ENCODE measurements at places on chromosomes 2 and 18.

GRCh38 chr18:48775372-48776155, 175.2 kb downstream of the SMAD7 start:
- H3K4me1 ChIP-seq = peaks cover 7% of the 10 kb centered on the region
- H3K27me3 ChIP-seq = no peaks in the 10 kb centered on the region
- H3K4me3 ChIP-seq = no peak overlapping the region
- H3K27ac ChIP-seq = no peak overlapping the region
- peaks cover 3% of the 10 kb centered on the region for H3K36me3 ChIP-seq

DNA sequence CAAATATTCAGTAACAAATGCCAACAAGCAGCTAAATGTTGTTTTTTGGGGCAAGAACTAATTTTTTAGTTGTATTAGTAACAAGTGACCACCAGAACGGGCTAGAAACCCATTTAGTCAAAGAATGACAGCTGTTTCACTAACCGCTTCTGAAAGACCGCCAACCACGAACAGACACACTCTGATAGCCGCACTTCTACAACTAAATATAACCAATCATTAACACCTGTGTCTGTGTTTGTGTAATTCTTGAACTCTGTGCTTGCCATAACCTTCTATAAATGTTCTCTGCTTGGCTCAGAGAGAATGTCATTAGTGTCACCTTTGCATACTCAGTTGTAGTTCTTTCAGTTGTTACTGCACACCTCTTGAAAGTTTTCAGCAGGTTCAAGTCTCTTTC, 526.3 kb upstream of the LRRTM1 start:
- no peaks in the 10 kb centered on the region for H3K36me3 ChIP-seq
- no peaks in the 10 kb centered on the region for H3K4me1 ChIP-seq
- no peak for DNase-seq
- H3K27me3 ChIP-seq = no peaks in the 10 kb centered on the region
- no peak overlapping the region for H3K27ac ChIP-seq
- no peak overlapping the region for H3K4me3 ChIP-seq

GRCh38 chr2:128038411-128038810, 10.6 kb upstream of the SAP130 start:
- H3K4me1 ChIP-seq = no peaks in the 10 kb centered on the region
- H3K27ac ChIP-seq = no peak overlapping the region
- no peaks in the 10 kb centered on the region for H3K36me3 ChIP-seq
- no peaks in the 10 kb centered on the region for H3K27me3 ChIP-seq
- no peak for DNase-seq

GRCh38 chr2:3170792-3171455, 206.7 kb downstream of the EIPR1 start:
- no peaks in the 10 kb centered on the region for H3K27me3 ChIP-seq
- no peak overlapping the region for H3K4me3 ChIP-seq
- H3K27ac ChIP-seq = no peak overlapping the region
- DNase-seq = no peak
- H3K4me1 ChIP-seq = peaks cover 3% of the 10 kb centered on the region

GRCh38 chr2:33412920-33413319, 63.5 kb upstream of the RASGRP3 start:
- DNase-seq = peak; percentile 70
- peaks cover 4% of the 10 kb centered on the region for H3K4me1 ChIP-seq
- H3K27ac ChIP-seq = no peak overlapping the region
- no peak overlapping the region for H3K4me3 ChIP-seq

GRCh38 chr18:56152551-56153310, 485.7 kb downstream of the TXNL1 start:
- H3K4me3 ChIP-seq = no peak overlapping the region
- no peak overlapping the region for H3K27ac ChIP-seq
- H3K36me3 ChIP-seq = no peaks in the 10 kb centered on the region
- DNase-seq = no peak

DNA sequence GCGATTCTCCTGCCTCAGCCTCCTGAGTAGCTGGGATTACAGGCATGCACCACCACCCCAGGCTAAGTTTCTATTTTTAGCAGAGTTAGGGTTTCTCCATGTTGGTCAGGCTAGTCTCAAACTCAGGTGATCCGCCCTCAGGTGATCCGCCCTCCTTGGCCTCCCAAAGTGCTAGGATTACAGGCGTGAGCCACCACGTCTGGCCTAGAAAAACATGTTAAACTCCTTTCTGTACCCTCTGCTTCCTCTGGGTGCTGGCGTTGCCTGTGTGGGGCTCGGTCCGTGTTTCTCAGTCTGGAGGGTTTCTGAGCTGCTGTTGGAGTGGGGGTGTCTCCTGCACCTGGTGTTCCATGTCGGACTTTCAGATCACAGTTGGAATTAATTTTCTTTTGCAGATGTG, 17.9 kb downstream of the LDLRAD4 start:
- no peak overlapping the region for H3K27ac ChIP-seq
- H3K36me3 ChIP-seq = no peaks in the 10 kb centered on the region
- H3K4me3 ChIP-seq = no peak overlapping the region
- no peaks in the 10 kb centered on the region for H3K27me3 ChIP-seq
- no peak for DNase-seq

GRCh38 chr2:38793511-38793910, 15.5 kb downstream of the GEMIN6 start:
- no peaks in the 10 kb centered on the region for H3K4me1 ChIP-seq
- no peak overlapping the region for H3K27ac ChIP-seq
- no peaks in the 10 kb centered on the region for H3K27me3 ChIP-seq
- no peak for DNase-seq
- no peaks in the 10 kb centered on the region for H3K36me3 ChIP-seq

DNA sequence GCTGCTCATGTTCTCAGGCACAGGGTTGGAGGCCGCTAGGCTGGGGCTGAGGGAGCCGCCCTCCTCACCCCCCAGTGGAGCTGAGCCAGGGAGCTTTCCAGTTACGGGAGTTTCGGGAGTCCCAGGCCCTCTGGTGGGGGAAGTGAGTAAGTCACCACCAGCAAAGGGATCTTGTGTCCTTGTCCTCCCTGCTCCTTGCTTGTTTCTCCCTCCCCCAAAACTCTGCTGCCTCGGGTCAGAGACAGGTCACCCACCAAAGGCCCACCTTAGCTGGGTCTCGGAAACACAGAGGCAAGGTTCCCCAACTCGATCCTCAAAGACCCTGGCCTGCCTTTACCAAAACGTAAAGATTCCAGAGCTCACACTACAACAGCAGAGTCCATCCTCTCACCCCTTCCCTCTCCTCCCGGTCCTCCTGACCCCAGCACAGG, 60.5 kb upstream of the POMC start:
- no peaks in the 10 kb centered on the region for H3K27me3 ChIP-seq
- peaks cover 5% of the 10 kb centered on the region for H3K4me1 ChIP-seq
- H3K27ac ChIP-seq = no peak overlapping the region
- peak; percentile 78 for DNase-seq

- DNase-seq = no peak
- no peaks in the 10 kb centered on the region for H3K4me1 ChIP-seq
- H3K4me3 ChIP-seq = no peak overlapping the region
- no peaks in the 10 kb centered on the region for H3K27me3 ChIP-seq
- no peak overlapping the region for H3K27ac ChIP-seq
These were observed 166.5 kb upstream of the ALPP start for GRCh38 chr2:232211743-232212686.

DNA sequence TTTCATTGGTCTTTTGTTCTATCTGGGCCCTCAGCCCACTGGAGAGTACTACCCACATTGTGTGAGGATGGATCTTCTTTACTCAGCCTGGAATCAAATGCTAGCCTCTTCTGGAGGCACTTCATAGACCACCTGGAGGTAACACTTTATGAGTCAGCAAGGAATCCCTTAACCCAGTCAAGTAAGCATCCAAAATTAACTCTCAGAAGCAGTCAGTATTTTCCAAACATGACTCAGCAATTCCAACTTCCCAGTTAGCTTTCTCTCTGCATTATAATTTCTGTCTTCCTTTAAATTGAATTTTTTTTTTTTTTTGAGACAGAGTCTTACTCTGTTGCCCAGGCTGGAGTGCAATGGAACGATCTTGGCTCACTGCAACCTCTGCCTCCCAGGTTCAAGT, 142.7 kb downstream of the ACKR3 start:
- no peak overlapping the region for H3K4me3 ChIP-seq
- no peaks in the 10 kb centered on the region for H3K36me3 ChIP-seq
- no peaks in the 10 kb centered on the region for H3K27me3 ChIP-seq
- DNase-seq = peak; percentile 26
- H3K4me1 ChIP-seq = no peaks in the 10 kb centered on the region
- no peak overlapping the region for H3K27ac ChIP-seq

DNA sequence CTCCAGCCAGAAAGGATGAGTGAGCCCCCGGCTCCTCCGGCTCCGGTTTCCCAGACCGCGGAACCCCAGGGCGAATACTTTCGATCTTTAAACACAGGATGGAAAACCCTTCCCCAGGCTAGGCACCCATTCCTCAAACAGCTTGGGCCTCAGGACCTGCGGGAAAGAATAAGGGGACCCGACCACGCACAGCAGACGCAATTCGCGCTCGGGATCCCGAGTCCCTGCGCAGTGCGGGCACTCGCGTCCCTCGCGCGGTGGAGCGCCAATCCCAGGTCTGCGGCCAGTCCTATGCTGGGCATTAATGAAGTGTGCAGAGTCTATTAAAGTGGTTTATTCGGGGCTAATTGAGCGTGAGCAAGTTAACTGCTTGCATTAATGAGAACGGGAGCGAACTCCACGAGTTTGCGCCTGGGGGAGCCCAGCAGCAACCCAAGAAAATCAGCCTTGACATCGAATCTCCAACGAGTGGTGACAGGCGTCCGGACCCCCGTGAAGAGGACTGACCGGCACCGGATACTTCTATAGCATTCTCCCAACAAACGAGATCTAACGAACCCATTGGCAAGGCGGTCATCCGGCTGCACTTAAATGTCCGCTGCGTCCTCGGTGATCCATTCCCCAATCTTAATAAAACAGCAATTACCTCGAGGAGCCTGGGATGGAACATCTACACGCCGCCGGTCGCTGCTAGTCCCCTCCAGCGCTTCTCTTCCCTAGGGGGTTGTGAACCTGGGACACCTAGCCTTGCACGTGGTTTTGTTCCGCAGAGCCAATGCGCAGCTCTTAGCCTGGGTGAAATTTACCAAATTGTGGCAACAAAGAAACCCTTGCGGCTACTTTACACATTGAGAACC, 1.6 kb downstream of the OSR1 start:
- no peaks in the 10 kb centered on the region for H3K27me3 ChIP-seq
- no peak for DNase-seq
- peak overlapping the region; percentile 76 for H3K4me3 ChIP-seq
- H3K27ac ChIP-seq = peak overlapping the region; percentile 72
- H3K4me1 ChIP-seq = peaks cover 8% of the 10 kb centered on the region

DNA sequence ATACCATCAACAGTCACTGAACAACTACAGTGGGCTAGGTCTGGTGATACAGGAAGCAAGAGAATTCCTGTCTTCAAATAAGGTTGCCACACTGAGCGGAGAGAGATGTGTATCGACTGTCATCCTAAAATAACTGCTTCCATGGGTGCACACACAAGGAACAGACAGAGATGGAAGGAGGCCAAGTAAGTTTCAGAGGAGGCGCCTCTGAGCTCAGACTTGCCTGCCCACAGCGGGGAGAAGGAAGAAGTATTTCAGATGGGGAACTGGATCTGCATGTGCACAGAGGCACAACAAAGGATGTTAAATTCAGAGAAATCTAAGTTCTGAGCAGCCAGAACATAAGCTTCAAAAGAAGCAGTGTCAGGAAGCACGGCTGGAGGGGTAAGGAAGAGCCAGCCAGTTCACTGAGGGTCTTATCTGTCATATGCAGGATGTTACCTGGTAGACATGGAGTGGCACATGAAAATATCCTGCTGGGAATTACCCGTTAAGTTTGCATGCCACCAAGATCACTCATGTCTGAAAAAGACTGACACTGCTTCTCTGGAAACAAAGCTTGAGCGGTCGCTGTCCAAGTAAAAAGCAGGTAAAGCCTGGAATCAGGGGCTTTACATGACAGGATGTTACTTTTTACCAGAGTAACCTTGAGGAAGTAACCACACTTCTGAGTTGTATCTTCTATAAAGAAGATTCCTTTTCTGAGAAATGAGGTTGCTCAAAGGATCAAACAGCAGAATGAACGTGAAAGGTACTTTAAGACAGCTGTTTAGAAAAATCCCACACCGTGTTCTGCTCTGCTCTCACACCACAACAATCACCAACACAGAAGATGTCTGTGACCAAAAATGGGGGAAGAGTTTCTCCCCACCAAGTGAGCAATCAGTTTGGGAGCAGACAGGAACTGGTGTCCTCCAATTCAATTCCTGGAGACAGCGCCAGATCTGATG, 260.2 kb downstream of the NBAS start:
- no peak for DNase-seq
- H3K4me3 ChIP-seq = no peak overlapping the region
- no peak overlapping the region for H3K27ac ChIP-seq

GRCh38 chr2:45941531-45942236, 290.2 kb downstream of the PRKCE start:
- no peaks in the 10 kb centered on the region for H3K36me3 ChIP-seq
- no peaks in the 10 kb centered on the region for H3K27me3 ChIP-seq
- peaks cover 34% of the 10 kb centered on the region for H3K4me1 ChIP-seq
- H3K4me3 ChIP-seq = no peak overlapping the region
- H3K27ac ChIP-seq = no peak overlapping the region
- DNase-seq = no peak

DNA sequence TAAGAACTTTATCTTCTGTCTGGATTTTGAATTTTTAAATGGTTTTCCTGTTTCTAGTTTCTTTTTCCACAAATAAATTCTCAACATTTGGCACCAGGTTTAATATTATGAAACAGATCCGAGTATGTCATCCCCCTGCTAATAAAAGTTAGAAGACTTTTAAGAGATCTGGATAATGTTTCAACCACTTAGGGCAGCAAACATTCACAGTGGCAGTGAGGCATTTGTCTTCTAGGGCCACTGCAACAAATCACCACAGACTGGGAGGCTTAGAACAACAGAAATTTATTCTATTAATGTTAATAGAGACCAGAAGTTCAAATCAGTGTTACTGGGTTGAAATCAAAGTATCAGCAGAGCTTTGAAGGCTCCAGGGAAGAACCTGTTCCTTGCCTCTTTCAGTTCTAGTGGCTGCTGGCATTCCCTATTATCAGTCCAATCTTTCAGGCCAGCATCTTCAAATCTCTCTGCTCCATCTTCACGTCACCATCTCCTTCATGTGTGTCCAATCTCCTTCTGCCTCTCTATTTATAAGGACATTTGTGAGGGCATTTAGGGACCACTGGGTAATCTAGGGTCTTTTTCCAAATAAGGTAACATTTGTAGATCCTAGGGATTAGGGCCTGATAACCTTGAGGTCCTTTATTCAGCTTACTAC, 23.4 kb downstream of the ACSL3 start:
- H3K27me3 ChIP-seq = no peaks in the 10 kb centered on the region
- DNase-seq = no peak
- no peak overlapping the region for H3K27ac ChIP-seq
- no peaks in the 10 kb centered on the region for H3K4me1 ChIP-seq
